ENCODE measurements at places on chromosomes 1 and 21. TPM values are rescaled to one million over a fixed set of nuclear protein-coding genes. Genes with fewer than 3 reads are reported as not detected.

The OR2G6 gene
- not detected for total RNA-seq

The TRAPPC3 gene
- 86.8 TPM for total RNA-seq

The GJB5 gene
- total RNA-seq = 95.8 TPM

The GUCA2A gene
- total RNA-seq = not detected

The SIPA1L2 gene
- 16.6 TPM for total RNA-seq

The ACKR1 gene
- not detected for total RNA-seq

DNA sequence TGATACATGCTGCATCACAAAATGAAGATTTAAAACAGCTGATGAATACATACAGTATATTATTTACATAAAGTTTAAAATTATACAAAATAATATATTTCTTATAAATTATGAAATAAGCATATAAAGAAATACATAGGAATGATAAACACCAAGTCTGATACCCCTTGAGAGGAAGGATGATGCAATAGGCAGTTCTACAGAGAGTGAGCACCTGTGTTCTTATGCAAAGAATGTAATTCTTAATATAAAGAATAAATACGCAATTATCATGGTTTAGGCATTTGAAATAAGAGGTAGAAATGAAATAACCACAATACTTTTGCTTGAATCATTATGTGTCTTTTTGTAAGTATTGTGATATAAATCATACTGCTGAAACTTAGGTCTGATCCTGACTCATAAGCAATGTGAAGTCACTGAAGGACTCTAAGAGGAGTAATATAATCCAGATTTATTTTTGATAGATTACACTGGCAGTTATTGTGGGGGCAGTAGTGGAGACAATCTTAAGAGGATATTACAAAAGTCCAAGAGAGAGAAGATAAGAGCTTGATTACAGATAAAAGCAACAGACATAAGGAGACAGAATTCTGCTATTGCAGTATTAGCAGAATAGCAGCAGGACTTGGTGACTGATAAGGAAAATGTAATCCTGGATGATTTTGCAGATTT is 39.0 kb downstream of the TTLL7 start:
- DNase-seq = peak; percentile 22

GRCh38 chr21:26844258-26845065 is 747 bp downstream of the ADAMTS1 start:
- no peak for DNase-seq

DNA sequence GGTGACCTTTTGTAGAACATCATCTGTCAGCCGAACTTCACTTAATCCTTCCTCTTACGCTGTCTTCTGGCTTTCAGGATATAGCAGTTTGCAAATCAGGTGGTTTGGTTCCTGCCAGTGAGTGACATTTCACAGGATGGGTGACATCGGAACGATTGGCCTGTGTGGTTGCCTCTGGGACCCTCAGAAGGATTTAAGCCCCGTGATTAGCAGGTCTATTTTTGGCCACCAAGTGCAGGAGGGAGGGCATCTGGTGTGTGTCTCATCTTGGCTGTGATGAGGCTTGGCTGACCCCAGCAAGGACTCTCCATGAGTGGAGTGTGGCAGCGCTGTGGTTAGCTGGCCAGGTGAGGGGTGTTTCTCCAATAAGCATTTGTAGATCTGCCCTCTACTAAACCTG is 407.6 kb upstream of the VAMP3 start:
- no peak for DNase-seq

DNA sequence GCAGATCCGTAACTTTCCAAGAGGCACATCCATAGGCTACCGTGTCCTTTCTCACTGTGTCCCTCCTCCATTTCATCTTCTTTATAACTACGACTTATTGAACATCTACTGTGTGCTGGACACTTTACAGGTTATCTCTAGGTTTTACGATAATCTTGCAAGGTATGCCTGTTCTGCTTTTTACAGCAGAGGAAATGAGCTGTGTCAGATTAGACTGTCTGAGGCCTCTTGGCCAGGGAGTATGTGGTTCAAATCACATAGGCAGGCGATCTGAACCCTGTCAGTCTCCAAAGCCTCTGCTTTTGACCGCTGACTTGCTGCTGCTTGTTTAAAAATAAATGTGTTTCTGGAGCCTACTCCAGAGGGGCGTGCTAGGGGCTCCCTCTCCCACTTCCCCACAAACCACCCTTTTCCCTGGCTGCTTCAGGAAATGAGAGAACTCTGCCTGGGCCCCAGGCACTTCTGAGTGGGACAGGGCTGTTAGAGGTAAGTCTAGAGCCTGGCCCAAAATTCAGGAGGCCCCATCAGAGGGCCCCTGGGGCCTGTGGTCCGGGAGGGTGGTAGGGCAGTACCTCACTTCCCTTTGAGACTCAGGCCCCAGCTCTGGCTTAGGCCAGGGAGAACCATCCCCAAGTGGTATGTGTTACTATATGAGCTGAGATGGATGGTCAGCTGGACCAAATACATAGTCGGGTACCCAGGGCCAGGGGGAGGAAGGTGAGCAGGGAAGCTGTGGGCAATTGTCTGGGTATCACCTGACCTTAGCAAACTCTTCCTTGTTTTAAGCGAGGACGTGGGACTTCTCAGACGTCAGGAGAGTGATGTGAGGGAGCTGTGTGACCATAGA is 4.4 kb downstream of the PSEN2 start:
- DNase-seq = no peak

DNA sequence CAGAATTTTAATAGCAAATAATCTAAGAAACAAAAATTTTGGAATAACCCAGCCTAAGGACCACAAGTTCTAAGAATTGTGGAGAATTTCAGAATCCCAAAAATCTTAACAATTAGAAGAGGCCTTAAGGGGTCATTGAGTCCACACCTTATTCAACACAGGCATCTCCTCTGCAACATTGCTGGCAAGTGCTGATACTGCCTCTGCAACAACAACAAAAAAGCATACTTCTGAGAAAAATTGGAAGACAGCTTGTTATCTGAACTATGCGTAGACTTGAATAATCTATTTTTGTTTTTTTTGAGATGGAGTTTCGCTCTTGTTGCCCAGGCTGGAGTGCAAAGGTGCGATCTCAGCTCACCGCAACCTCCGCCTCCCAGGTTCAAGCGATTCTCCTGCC is 24.0 kb upstream of the SLC2A1 start:
- DNase-seq = no peak

DNA sequence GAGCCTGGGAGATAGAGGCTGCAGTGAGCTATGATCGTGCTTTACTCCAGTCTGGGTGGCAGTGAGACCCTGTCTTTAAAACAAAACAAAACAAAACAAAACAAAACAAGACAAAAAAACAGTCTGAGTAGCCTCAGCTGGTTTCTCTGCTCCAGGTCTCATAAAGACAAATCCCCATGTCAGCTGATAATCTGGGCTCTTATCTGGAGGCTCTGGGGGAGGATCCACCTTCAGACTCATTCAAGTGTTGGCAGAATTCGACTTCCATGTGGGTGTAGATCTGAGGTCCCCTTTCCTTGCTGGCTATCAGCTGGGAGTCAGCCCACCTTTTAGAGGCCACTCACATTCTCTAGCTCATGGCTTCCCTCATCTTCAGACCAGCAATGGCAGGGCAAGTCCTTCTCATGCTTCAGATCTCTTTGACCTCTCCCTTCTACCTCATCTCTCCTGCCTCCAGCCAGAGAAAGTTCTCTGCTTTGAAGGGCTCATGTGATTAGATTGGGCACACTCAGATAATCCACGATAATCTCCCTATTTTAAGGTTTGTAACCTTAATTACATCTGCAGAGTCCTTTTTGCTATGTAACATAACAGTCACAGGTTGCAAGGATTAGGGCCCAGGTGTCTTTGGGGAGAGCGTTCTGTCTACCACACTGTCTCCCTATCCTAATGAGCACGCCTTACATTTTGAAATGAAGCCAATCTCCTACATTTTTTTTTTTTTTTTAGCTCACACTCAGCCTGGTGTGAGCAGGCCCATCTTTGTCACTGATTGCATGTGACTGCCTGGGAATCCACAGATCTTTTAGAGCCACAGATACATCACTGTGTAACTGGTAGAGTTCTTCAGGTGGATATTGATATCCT is 7.5 kb upstream of the PYCR2 start:
- no peak for DNase-seq

- DNase-seq = no peak
Observed at GRCh38 chr1:161226320-161226711, 456 bp downstream of the TOMM40L start.

GRCh38 chr1:184889902-184890301 is 84.4 kb downstream of the NIBAN1 start:
- DNase-seq = no peak

GRCh38 chr21:35291973-35292627 is 243.0 kb upstream of the RUNX1 start:
- DNase-seq = no peak

- no peak for DNase-seq
Observed at GRCh38 chr1:19374083-19374801, 62.1 kb downstream of the SLC66A1 start.

- peak; percentile 30 for DNase-seq
Observed at GRCh38 chr21:20592463-20592862, 405.7 kb upstream of the NCAM2 start.

GRCh38 chr1:244354810-244355278 is 96.9 kb downstream of the ADSS2 start:
- no peak for DNase-seq

DNA sequence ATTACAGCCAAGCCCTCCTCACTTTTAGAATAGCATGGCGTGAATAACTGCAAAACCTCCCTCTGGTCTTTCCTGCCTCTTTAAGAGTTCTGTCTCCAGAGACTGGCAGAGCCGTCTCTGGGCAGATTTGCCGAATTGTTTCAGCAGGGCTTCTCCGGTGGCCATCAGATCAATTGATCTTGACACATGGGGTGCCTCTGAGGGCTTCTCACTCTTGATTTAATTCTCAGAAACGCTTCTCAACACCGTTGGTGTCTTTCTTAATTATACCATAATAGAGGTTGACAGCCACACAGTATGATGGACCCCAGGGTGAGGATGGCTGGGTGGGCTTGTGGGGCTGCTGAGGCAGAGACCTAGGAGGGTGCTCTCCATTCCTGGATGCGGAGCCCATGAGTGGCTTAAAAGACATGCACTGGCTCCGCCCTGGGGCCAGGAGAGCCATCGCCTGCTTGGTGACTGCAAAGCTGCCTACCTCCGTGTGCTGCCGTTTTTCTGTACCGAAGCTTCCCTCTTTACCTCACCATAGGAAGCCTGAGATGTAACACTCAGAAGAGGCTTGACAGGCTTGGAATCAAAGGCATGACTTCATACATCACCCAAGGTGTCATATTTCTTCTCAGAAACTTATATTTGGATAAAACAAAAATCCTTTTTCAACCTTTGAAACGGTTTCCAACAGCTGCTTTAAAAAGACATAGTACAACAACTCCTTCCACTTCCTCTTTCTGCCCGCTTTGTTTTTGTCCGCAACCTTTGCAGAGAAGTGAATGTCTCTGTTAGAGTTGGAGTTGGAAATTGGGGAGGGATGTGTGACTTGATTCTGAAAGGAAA is 82.9 kb downstream of the GALNT2 start:
- DNase-seq = no peak

- peak; percentile 80 for DNase-seq
Observed at GRCh38 chr1:215273838-215274516, 191.4 kb downstream of the KCNK2 start.

DNA sequence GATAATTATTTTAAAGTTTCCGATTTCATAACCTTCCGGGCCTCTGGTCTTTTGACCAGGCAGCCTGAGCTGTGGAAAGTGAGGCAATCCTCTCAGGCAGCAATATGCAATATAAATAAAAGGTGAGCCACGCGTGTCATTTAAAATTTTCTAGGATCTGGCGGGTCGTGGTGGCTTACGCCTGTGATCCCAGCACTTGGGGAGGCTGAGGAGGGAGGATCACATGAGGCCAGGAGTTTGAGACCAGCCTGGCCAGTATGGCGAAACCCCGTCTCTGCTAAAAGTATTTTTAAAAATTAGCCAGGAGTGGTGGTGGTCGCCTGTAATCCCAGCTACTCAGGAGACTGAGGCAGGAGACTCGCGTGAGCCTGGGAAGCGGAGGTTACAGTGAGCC is 546 bp upstream of the ZNF695 start:
- DNase-seq = no peak

DNA sequence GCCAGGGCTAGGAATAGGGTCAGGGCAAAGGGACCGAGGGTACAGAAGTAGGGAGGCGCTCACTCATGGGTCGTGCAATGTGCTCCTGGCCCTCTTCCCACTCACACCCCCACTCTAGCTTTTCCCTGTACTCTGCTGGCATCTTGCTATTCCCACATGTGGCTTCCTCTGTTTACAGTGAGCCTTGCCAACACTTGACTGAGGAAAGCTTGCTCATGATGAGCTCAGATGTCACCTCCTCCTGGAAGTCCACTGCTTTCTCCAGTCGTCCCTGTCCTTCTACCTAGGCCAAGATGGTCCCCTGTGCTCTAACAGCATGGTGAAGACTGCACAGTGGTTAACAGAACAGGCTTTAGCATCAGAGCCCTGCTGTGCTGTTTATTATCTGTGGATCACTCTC is 8.0 kb upstream of the RIMS3 start:
- no peak for DNase-seq

DNA sequence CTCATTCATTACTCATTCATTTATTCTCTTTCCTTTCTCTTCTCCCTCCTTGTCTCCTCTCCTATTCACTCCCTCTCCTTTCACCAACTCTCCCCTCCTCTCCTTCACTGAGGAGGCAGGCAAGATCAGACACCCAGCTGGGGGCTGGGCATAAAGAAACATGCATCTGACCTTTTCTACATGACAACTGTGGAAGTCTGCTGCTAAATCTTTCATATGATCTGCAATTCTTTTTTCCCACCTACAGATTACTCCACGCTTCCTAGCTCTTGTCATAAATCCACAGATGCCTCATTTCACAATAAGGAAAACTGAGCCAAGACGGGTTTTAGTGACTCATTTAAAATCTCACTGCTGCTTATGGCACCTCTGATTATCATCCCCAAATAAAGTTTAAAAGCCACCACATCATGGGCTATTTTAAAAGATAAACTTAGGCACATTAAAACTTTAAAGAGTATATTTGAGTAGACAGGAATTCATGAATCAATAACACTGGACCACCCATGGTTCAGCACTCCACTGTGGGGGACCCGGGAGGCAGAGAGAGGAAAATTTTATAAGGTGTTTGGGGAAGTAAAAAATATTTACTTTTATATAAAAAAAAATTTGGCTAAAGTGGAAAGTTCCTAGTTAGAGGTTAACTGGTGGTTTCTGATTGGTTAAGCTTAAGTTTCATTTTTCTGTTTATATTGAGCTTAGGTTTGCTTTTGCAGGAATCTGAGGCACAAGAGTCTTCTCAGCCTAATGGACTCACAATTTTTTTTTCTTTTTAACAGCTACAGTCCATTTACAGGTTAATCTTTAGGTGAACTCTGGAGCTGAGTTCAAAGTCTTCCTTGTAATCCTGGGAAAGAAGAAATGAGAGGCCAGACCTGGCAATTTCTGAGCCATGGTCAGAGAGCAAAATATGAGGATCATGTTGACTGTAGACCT is 55.8 kb upstream of the DNAH14 start:
- peak; percentile 55 for DNase-seq

GRCh38 chr1:181486098-181486420 is 2.7 kb downstream of the CACNA1E start:
- no peak for DNase-seq
